ENCODE measurements at places on chromosomes 13 and 19. TPM values are rescaled to one million over a fixed set of nuclear protein-coding genes. Genes with fewer than 3 reads are reported as not detected.
A peak's percentile ranks its signal among the peaks of the same experiment; 100 is the strongest.

- peaks cover 25% of the 10 kb centered on the region for H3K36me3 ChIP-seq
- peaks cover 87% of the 10 kb centered on the region for H3K4me1 ChIP-seq
- peak overlapping the region; percentile 68 for H3K27ac ChIP-seq
- no peaks in the 10 kb centered on the region for H3K27me3 ChIP-seq
- no peak for DNase-seq
Observed at GRCh38 chr13:46170687-46171086, 11.3 kb downstream of the LCP1 start.

GRCh38 chr13:60331249-60332012 is 65.6 kb upstream of the TDRD3 start:
- no peaks in the 10 kb centered on the region for H3K27me3 ChIP-seq
- H3K36me3 ChIP-seq = no peaks in the 10 kb centered on the region
- no peak overlapping the region for H3K27ac ChIP-seq
- DNase-seq = no peak
- H3K4me3 ChIP-seq = no peak overlapping the region

DNA sequence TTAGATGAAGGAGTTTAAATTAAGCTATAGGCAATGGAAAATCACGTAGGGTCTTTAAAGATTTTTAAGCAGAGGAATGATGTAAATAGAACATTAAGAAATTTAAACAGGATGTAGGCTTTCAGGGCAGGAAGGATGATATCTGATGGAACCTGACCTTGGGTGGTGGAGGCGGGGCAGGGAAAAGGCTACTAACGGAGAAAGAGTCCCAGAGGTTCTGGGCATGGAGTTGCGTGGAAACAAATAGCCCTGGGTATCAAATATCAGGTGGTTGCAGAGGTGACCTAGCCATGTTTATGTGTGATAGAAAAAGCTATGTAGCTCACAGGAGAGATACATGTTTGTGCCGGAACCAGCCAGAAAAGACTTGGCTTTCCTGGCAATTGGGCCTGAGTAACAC is 7.8 kb upstream of the CDK8 start:
- no peak overlapping the region for H3K4me3 ChIP-seq
- H3K36me3 ChIP-seq = no peaks in the 10 kb centered on the region
- no peak for DNase-seq
- no peak overlapping the region for H3K27ac ChIP-seq
- peaks cover 8% of the 10 kb centered on the region for H3K27me3 ChIP-seq
- no peaks in the 10 kb centered on the region for H3K4me1 ChIP-seq

GRCh38 chr13:46598140-46598819 is 45.3 kb downstream of the LRCH1 start:
- no peak overlapping the region for H3K27ac ChIP-seq
- no peak for DNase-seq
- H3K36me3 ChIP-seq = no peaks in the 10 kb centered on the region
- peaks cover 43% of the 10 kb centered on the region for H3K4me1 ChIP-seq
- no peaks in the 10 kb centered on the region for H3K27me3 ChIP-seq

DNA sequence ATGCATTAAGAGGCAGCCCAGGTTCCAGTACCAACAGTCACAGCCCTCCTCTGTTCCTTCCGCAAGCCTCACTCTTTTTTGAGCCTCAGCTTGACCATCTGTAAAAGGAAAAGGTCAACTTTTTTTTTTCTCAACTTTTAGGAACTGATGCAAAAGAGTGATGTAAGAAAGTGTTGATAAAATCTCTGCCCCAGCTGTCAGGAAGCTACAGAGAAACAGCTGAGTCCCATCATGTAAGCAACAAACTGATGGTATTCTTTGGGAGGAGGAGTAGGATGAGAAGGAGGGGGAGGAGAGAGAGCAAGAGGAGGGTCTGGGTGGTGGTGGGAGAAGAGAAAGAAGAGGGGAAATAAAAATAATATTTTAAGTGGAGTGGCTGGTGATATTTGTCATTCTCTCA is 233.9 kb upstream of the TSHZ3 start:
- no peak overlapping the region for H3K27ac ChIP-seq
- no peaks in the 10 kb centered on the region for H3K4me1 ChIP-seq
- H3K4me3 ChIP-seq = no peak overlapping the region

DNA sequence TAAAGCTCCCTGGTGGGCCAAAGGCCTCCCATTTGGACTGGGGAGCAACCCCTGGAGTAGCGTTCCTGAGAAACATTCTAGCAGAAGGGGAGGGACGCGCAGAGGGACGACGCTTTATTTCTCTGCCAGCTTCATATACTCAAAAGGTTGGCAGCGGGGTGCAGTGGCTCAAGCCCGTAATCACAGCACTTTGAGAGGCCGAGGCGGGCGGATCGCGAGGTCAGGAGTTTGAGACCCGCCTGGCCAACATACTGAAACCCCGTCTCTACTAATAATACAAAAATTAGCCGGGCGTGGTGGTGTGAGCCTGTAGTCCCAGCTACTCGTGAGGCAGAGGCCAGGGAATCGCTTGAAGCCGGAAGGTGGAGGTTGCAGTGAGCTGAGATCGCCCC is 16.8 kb downstream of the RB1 start:
- H3K27me3 ChIP-seq = no peaks in the 10 kb centered on the region
- peaks cover 21% of the 10 kb centered on the region for H3K36me3 ChIP-seq
- H3K4me3 ChIP-seq = peak overlapping the region; percentile 55

- H3K36me3 ChIP-seq = peaks cover 22% of the 10 kb centered on the region
- H3K27me3 ChIP-seq = no peaks in the 10 kb centered on the region
- H3K27ac ChIP-seq = no peak overlapping the region
- no peak for DNase-seq
Observed at GRCh38 chr13:95723438-95723837, 46.5 kb downstream of the DNAJC3 start.

DNA sequence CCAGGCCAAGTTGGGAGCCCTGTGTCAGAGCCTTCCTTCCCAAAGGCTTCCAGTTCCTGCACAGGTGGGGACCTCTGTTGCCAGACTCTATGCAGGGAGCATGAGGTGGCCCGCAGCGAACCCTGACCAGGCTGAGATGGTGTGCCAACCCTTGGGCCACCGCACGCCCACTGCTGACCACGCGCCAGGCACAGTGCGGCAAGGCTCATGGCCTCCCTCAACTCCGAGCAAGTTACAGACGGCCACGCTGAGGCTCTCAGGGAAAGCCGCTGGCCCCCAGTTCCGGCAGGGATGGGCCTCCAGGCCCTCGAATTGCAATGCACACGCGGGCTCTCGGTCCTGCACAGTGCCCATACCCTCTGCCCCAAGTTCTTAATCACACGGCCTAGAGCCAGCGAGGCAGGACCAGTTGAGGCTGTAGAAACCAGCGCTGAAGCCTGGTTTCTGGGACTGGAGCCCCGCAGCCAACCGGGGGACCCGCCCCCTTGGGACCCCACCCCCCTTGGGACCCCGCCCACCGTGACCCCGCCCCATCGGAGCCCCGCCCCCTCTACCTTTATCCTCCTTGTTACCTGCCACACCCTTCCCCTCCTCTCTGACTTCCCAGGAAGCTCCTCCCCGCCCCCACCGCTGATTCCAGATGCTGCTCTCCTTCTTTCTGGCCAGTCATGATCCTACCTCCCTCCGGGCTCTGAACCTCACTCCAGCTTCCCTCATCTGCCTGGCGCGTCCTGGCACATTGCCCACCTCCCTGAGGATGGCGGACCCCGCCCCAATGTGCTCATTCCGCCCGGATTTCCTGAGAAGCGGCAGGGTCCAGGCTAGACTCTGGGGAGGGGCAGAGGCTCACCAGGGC is 6.0 kb downstream of the PEX11G start:
- DNase-seq = no peak
- H3K27me3 ChIP-seq = no peaks in the 10 kb centered on the region
- H3K36me3 ChIP-seq = no peaks in the 10 kb centered on the region
- no peak overlapping the region for H3K4me3 ChIP-seq
- H3K4me1 ChIP-seq = peaks cover 8% of the 10 kb centered on the region

Gene CD209
- not detected for total RNA-seq

Gene KANK3
- 0.87 TPM for total RNA-seq

Gene KLK13
- not detected for total RNA-seq
